ENCODE measurements at places on chromosomes 1 and 21. TPM values are rescaled to one million over a fixed set of nuclear protein-coding genes. Genes with fewer than 3 reads are reported as not detected.

- no peak for DNase-seq
Observed at GRCh38 chr1:75836528-75837100, 39.9 kb downstream of the MSH4 start.

- DNase-seq: no peak
Observed at GRCh38 chr1:195394567-195394966, 1213.7 kb downstream of the KCNT2 start.

Gene GBP2
- 106 TPM for polyA plus RNA-seq

Gene ANGPTL1
- polyA plus RNA-seq: not detected
